ENCODE measurements at places on chromosomes 16 and 17. TPM values are rescaled to one million over a fixed set of nuclear protein-coding genes. Genes with fewer than 3 reads are reported as not detected.

MAF gene
- total RNA-seq: 0.72 TPM

FSCN2 gene
- total RNA-seq: 0.68 TPM

KRTAP9-2 gene
- not detected for total RNA-seq

UTS2R gene
- total RNA-seq: not detected

LITAFD gene
- not detected for total RNA-seq

DUXB gene
- not detected for total RNA-seq

ACE gene
- total RNA-seq: 0.37 TPM

EVPLL gene
- total RNA-seq: not detected

MNT gene
- 15.7 TPM for total RNA-seq

FOXC2 gene
- 2.0 TPM for total RNA-seq

SSTR5 gene
- total RNA-seq: 0.11 TPM

KRT36 gene
- total RNA-seq: not detected

GLP2R gene
- 10.4 TPM for total RNA-seq

CCL14 gene
- total RNA-seq: not detected

ITGB4 gene
- 44.5 TPM for total RNA-seq

TBC1D3 gene
- not detected for total RNA-seq

KRTAP9-8 gene
- total RNA-seq: not detected

HOXB4 gene
- total RNA-seq: 0.08 TPM

IRX5 gene
- 2.2 TPM for total RNA-seq

SOX9 gene
- 9.8 TPM for total RNA-seq

TP53TG3B gene
- not detected for total RNA-seq

HBA2 gene
- 0.44 TPM for total RNA-seq
